Stimulated activated CD4-positive, alpha-beta T cell treated with anti-CD3 and anti-CD28 coated beads, Interleukin-2, amount 100 ng/mL, for 48 hours (primary cell): ENCODE measurements at places on chromosomes 1 and 21.

DNA sequence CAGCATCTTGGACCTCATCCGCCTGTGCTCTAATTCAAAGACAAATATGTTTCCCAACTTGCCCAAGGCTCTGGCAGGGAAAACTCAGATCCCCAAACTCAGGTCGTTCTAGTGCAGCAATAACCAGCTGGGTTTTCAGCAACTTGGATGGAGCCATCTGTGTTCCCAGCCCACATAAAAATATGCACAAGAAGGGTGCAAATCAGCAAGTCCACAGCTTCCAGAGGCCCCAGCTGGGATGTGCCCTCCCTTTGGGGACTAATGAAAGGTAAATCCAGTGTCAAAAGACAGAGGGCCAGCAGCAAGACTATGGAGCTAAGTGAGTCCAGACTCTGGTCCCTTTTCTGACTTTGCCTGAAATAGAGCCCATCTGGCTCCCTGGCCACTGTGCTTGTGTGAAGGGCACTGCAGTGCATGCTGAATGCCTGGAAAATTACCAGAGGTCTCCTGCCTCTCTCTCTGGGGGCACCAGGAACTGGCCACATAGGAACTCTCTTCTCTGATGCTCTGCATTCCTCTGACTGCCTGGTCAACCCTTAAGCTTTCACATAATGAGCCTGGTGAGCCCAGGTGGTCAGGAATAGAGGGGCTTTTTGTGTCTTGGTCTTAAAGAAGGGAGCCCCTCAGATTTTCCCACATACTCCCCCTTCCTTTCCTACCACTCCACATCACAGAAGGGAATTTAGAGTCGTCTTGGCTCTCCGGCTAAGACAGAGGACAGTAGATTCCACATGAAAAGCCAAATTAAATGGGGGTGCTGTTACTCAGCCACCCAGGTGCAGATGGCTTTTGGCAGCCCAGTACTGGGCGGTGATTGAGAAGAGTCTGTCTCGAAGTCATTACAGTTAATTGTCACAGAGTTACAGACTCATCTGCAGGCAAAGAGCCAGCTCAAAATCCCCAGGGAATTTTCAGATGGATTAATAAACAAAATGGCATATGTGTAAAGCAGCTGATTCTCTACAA, 88.1 kb upstream of the C1orf21 start:
- DNase-seq, result no peak

DNA sequence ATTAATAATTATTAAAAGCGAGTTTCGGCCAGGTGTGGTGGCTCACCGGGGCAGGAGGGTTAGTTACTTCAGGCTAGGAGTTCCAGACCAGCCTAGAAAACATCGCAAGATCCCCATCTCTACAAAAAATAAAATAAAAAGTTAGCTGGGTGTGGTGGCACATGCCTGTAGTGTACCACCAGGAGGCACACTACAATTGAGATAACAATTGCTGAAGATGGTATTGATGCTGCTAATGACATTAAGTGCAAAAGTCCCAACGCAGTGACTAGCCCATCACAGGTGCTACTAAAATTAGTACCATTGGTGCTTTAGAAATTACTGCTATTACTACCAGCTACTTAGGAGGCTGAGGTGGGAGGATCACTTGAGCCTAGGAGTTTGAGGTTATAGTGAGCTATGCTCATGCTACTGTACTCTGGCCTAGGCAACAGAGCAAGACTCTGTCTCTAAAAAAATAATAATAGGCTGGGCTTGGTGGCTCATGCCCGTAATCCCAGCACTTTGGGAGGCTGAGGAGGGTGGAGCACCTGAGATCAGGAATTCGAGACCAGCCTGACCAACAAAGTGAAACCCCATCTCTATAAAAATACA, 156.6 kb downstream of the GREM2 start:
- no peak for DNase-seq

GRCh38 chr1:184059887-184060286, 8.4 kb downstream of the TSEN15 start:
- DNase-seq, result no peak

GRCh38 chr21:46068516-46069079, 29.3 kb upstream of the COL6A2 start:
- no peak for DNase-seq

DNA sequence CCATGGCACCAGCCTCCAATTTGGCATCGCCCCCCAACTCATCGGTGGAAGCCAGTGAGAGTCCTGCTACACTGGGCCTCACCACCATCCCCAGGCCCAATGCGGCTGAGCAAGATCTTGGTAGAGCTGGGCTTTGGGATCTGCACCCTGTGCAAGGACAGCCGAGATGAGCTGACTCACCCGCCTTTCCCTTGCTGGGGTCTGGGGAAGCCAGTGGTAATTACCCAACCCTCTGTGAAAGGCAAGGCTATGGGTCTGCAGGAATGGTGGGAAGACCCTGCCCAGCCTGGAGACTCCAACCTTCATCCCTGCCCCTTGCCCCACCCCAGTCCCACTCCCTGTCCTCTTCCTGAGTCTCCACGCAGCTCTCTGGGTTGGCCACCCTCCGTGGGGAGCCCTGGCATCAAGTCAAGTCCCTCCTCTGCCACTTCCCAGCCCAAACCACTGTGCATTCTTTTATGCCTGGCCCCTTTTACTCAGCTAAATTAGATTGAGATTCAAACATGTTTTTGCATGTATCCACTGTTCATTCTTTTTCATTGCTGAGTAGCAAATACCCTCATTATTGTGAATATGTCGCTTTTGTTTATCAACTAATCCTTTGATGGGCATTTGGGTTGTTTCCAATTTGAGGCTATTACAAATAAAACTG, 8.8 kb downstream of the SMCP start:
- DNase-seq, result no peak

GRCh38 chr1:185087746-185088145, 42.4 kb downstream of the RNF2 start:
- DNase-seq, result no peak

DNA sequence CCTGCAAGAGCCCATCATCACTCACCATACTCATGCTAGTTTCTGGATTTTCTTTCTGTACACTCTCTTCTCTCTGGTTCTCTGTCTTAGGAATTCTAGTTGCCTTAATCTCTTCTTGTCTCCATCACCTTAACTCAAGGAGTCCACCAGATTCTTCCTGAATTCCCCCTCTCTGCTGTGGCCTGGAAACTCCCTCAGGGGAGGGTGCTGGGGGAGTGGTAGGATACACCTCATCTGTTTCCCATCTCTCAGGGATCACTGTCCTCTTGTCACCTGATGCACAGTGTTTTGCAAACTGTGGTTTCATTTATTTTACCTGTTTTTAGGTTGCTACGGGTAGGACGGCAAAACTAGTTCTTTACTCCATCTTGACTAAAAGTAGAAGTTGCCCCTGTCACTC, 6.6 kb upstream of the GNG12 start:
- DNase-seq, result no peak

GRCh38 chr1:216630532-216630931, 92.7 kb downstream of the ESRRG start:
- no peak for DNase-seq

GRCh38 chr1:230749150-230749549, 2.0 kb downstream of the CAPN9 start:
- no peak for DNase-seq

- DNase-seq, result no peak
Measured at GRCh38 chr1:12665511-12665910, 21.6 kb downstream of the AADACL4 start.

DNA sequence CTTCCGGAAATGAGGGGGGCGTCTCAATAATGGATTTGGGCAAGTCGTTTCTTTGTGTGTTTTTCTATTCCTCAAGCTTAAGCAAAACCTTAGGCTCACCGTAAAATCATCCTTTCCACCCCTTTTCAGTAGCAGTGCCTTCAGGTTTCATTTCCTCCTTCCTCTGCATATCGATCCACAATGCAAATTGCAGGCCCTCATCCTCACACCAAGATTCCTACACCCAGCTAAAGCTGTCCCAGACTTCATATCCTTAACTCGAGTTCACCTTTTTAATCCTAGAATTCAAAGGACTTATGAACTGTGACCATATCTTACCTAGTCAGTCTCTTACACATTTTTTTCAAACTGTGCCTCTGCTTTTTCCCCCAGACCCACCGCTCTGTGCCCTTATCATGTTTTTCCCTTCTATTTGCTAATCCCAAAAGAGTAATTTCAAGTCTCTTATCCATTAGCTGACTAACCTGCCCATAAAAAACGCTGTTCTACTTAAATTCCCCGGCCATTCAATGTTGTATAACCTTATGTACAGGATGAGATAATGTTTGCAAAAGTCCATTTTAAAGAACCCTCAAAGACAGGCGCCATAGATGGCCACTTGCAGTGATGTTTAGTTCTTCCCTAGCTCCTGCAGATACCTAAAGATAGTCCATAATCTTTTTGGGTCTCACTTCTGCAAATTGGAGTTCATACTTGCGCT, 1.5 kb downstream of the AKIRIN1 start:
- no peak for DNase-seq
